Renal cortex interstitium (tissue), 15 donors: ENCODE measurements at places on chromosomes 2 and 18. TPM values are rescaled to one million over a fixed set of nuclear protein-coding genes. Genes with fewer than 3 reads are reported as not detected.

The UGT1A3 gene
- not detected for polyA plus RNA-seq

The POTEI gene
- 0.11 TPM for polyA plus RNA-seq

The PSTPIP2 gene
- polyA plus RNA-seq = 11.7 TPM

The CENPA gene
- polyA plus RNA-seq = 17.2 TPM

The MARCHF4 gene
- polyA plus RNA-seq = 0.09 TPM

The CCL20 gene
- 0.74 TPM for polyA plus RNA-seq

The G6PC2 gene
- 0.05 TPM for polyA plus RNA-seq

The HOXD1 gene
- polyA plus RNA-seq = 12.4 TPM

The PDE1A gene
- polyA plus RNA-seq = 25.3 TPM

The SOCS6 gene
- polyA plus RNA-seq = 32.8 TPM

The DNAH7 gene
- polyA plus RNA-seq = 9.7 TPM

The EFHD1 gene
- polyA plus RNA-seq = 52.4 TPM

The MATN3 gene
- 4.3 TPM for polyA plus RNA-seq

The TPO gene
- polyA plus RNA-seq = not detected

The CCDC85A gene
- polyA plus RNA-seq = 1.9 TPM

The TGFA gene
- 21.2 TPM for polyA plus RNA-seq

The TMEM247 gene
- not detected for polyA plus RNA-seq

The CRYBA2 gene
- not detected for polyA plus RNA-seq

The CHRND gene
- 0.87 TPM for polyA plus RNA-seq

The FBXO48 gene
- 2.1 TPM for polyA plus RNA-seq

The UXS1 gene
- polyA plus RNA-seq = 71.8 TPM

The SFT2D3 gene
- polyA plus RNA-seq = not detected

The ONECUT2 gene
- 0.12 TPM for polyA plus RNA-seq

The HOXD10 gene
- polyA plus RNA-seq = 178 TPM

The DNER gene
- 57.8 TPM for polyA plus RNA-seq

The ITPRIPL1 gene
- 3.8 TPM for polyA plus RNA-seq

The HRH4 gene
- 0.17 TPM for polyA plus RNA-seq

The OTOS gene
- polyA plus RNA-seq = 0.36 TPM

The SANBR gene
- 17.2 TPM for polyA plus RNA-seq

The DCC gene
- polyA plus RNA-seq = 8.2 TPM

The PROKR1 gene
- polyA plus RNA-seq = 0.64 TPM

The PID1 gene
- polyA plus RNA-seq = 5.6 TPM

The SERPINB5 gene
- not detected for polyA plus RNA-seq

The BCL2 gene
- polyA plus RNA-seq = 27.3 TPM

The ARHGEF33 gene
- 2.2 TPM for polyA plus RNA-seq

The GAL3ST2 gene
- 0.19 TPM for polyA plus RNA-seq

The LINC00305 gene
- polyA plus RNA-seq = 3.3 TPM

The C2orf66 gene
- polyA plus RNA-seq = 0.37 TPM

The TWIST2 gene
- 4.3 TPM for polyA plus RNA-seq

The ANKAR gene
- 7.0 TPM for polyA plus RNA-seq

The LAMA1 gene
- polyA plus RNA-seq = 75.5 TPM

The CD207 gene
- not detected for polyA plus RNA-seq

The BOLA3 gene
- polyA plus RNA-seq = 27.5 TPM

The DNMT3A gene
- polyA plus RNA-seq = 86.6 TPM

The C2orf42 gene
- 14.9 TPM for polyA plus RNA-seq
